ENCODE measurements at places on chromosomes 2 and 18.

DNA sequence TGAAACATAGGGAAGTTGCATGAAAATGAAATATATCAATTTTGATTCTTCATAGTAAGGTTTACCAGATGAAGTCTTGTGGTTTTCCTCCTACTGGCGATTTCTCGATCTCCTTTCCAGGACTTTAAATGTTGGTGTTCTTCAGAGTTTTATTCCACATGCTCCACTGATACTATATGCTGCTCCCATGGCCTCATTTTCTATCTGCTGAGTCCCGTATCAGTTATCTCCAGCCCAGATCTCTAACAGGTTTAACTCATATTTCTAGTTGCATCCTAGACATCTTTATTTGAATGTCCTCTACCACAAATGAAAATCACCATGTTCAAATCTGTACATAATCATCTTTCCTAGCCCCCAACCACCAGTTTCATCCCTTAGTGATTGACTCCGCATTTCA lies 71.8 kb downstream of the COX7A2L start:
- no peak for DNase-seq

DNA sequence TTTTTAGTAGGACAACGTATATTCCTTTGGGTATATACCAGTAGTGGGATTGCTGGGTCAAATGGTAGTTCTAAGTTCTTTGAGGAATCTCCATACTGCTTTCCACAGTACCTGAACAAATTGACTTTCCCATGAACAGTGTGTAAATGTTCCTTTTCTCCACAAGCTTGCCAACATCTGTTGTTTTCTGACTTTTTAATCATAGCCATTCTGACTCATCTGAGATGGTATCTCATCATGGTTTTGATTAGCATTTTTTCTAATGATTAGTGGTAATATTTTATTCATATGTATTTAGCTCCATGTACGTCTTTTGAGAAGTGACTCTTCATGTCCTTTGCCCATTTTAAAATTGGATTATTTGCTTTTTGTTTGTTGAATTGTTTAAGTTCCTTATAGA lies 58.4 kb upstream of the CERS6 start:
- DNase-seq = no peak

DNA sequence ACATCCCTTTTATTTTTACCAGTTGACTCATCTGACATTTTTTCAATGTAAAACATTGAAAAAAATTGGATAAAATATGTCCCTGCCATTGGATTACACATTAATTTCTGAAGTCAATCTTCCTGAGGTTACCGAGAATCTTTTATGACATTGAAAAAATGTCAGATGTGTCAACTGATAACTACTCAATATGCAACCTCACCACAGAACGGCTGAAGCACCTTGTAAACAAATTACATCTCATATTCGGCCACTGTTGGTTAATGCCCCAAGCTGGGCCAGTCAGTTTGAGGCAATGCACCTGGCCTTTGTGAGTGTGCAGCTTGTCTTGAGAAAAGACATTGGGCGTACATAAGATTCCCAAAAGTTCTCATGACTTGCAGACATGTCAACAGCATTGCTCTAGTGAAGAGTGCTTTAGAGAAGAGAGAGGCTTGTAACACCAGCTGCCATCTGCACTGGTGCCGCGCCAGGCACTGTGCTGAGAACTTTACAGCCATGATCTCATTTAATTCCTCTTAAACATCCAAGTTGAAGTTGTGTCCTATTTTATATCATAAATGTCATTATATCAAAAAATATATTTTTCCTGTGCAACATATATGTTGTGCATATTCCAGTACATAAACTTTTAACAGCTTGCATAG lies 112.7 kb upstream of the SLC35G4 start:
- no peak for DNase-seq

GRCh38 chr2:72955228-72956049 lies 38.1 kb downstream of the EMX1 start:
- DNase-seq = no peak

DNA sequence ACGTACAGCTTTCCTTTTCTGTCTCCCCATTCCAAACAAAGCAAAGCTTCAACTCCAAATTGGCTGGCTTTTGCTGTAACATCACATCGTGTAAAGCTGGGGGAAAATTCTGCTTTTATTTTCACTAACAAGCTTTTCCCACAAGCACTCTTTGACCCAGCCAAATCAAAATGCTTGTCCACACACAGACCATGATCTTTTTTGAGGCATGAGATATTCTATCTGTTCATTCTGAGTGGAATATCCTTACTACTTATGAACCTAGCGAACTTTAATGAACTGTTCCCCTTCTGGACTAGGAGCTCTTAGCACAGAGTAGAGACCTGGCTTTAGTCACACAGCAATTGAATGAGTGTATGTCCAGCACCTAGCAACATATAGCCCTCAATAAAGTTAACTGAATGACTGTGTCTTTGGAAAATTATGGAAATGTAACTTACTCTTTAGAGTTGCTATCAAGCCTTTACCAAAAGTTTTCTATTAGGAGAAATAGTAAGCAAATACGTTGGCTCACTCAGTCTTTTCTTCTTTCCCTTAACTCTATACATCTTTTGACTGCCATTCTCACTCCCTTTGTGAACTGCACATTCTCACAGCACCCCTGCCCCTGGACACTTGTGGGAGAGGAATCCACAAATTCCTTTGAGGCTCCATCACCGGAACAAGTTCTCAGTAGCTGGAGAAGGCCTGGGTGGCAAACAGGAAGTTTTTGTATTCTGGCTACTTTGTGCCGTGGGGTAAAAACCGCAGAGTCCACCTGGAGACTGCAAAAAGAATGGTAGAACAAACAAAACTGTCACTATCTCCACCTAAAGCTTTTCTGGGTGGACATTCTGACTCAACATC lies 1.3 kb upstream of the UBE2E3 start:
- DNase-seq = peak; percentile 18

- DNase-seq = no peak
These were observed 75.3 kb upstream of the CYP26B1 start for GRCh38 chr2:72222829-72223564.

- DNase-seq = no peak
These were observed 127.5 kb downstream of the LAMA3 start for GRCh38 chr18:23816740-23817139.

DNA sequence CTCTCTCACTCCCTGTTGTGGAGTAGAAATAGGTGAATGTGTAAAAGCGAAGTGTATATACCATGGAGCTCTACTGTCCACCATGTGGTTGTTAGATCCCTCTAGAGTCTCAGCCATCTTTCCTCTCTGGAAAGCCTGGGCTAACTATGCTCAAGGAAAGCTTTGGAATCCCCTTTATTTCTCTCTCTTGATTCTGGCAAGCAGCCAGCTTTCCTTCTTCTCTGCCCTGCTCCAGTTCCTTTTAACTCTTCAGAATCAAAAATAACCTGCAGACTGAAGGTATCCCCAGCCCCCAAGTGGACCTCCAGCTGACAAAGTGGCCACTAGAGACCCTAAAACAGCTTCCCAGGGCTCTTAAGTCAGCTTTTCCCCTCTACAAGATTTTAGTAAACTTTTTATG lies 381.9 kb downstream of the PLCL1 start:
- no peak for DNase-seq

DNA sequence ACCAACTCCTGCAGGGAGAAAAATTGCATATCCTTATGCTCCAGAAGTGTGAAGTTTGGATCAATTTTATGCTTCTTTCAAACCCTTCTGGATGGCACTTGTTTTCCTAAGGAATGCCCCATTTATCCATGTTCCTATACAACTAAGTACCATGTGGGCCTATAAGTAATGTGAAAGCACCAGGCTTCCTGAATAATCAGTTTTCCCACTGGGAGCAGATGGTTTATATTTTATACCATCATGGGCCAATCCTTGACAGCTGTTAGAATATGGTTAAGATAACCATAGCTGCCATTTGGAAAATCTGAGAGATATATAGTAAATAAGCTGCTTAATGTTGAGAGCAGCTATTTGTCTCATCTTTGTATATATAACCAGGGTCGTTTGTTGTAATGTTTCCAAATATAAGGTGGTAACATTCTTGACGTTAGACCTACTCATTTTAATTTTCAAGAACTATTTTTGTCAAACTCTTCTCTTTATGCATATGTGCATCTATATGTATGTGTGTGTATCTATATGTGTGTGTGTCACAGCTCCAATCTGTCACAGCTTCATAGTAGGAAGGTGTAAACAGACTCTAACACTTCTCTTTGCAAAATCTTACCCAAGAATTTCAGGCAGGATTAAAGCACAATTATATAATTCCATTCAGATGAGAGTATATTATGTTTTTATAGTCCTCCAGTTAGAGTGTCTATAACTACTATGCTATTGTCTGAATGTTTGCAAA lies 458.7 kb upstream of the GCFC2 start:
- DNase-seq = no peak

GRCh38 chr2:227415538-227416424 lies 28.0 kb upstream of the SCYGR1 start:
- peak; percentile 60 for DNase-seq

DNA sequence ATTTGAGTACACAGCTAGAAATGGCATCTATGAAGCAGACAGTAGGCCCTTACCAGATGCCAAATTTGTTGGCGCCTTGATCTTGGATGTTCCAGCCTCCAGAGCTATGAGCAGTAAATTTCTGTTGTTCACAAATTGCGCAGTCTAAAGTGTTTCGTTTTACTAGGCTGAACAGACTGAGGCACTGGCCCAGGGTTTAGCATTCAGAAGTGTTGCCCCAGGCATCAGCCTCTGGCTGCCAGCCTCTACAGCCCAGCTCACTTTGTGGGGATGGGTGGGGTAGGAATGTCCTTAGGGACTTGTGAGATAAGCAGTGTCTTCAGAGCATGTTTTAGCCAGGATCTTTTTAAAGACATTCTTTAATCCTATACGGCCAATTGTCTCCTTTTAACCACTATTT lies 51.5 kb upstream of the MGAT5 start:
- DNase-seq = no peak

DNA sequence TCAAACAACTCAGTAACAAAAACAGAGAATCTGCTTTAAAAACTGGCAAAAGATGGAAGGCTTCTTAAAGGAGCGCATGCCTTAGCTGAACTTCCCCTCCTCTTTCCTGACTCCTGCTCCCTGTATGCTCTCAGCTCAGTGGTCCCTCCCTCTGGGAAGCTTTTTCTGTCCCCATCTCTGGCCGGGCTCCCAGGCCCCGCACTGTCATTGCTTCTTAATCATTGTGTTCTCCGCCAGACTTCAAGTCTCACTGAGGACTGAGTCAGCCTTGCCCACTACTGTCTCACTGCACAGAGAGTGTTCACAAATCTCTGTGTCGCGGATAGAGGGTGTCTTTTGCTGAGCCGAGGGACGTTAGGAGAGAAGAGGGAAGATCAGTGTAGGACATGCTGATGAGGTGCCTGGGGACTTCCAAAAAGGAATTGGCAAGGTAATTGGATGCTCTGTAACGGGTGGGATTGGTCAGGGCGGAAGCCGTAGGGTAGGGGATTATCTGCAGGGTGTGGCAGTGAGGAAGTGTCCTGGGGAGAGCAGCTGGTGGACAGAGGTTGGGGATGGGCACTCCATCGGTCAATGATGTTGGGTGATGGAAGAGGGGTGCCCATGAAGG lies 16.2 kb downstream of the TOGARAM2 start:
- no peak for DNase-seq

DNA sequence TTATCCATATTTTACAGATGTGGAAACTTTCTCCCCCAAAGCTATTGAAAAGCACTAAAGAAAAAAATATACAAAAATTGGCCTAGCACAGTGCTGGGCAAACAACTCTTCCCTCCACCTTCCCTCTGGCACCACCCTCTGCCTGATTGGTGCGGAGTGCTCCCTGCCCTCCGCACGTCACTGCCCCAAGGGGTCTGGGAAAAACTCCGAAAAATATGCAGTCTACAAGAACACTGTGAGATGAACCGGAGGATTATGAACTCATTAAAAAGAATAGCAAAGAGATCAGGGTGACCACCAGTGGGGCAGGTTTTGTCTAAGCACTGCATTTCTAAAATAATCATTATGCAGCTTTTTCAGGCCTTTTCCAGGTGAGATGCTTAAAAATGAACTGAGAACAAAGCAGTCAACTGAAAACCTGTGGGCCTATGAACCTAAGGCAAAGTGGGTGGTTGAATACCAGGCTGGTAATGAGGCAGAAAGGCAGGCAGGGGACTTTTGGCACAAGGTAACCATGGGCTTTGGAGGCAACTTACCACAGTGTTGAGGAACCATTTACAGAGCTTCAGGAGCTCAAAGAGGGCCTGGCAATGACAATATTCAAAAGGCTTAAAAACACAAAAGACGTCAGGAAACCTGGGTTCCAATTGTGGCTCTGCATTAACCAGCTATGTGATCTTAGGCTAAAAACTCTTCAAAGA lies 57.5 kb downstream of the AAK1 start:
- DNase-seq = no peak

GRCh38 chr2:1835581-1836201 lies 91.4 kb upstream of the PXDN start:
- DNase-seq = no peak

DNA sequence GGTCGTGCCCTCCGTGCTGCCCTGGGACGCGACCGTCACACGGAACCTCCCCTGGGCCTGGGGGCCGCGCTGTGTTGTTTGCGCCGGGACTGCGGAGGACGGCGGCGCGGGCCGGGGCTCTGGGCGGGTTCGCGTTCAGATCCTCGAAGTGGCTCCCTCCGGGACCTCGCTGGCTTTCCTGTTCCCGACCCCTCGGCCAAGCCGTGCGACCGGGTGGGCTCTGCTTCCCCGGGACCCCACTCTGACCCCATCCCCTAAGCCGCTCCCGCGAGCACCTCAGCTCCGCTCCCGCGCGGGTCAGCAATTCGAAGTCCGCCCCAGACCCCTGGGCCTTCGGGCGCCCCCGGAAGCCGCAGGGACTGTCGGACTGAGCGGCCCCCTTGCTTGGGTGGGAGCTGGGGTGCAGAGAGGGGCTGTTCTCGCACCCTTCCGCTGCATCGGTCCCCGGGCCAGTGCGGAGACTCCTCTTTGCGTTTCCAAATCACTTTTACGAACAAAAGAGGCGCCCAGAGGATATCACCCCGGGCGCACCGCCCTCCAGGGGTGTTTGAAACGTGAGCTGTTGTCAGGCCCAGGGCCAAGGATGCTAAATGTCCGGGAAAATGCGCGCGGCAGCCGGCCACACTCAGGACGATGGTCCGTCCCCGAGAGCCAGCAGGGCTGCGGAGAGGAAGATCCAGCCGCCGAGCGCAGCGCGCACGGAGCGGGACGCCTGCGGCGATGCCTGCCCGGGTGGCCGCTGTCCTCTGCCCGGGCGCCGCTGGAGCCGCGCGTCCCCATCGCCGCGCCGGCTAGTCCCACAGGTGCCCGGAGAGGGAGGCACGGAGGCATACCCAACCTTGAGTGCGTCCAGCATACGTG lies 73.5 kb downstream of the ZCCHC2 start:
- DNase-seq = no peak

GRCh38 chr18:23038712-23039111 lies 96.6 kb upstream of the CABLES1 start:
- DNase-seq = no peak

- no peak for DNase-seq
These were observed 258.9 kb upstream of the TNP1 start for GRCh38 chr2:217118559-217119284.

GRCh38 chr2:96236882-96237281 lies 28.3 kb upstream of the STARD7 start:
- no peak for DNase-seq

GRCh38 chr2:72573232-72573631 lies 252.6 kb downstream of the EXOC6B start:
- no peak for DNase-seq

- DNase-seq = no peak
These were observed 30.9 kb downstream of the FAM171B start for GRCh38 chr2:186724736-186725135.

Data from glomerular endothelial cell (primary cell).